ENCODE measurements at places on chromosomes 6 and 20.

GRCh38 chr6:144383336-144383735, 98.2 kb downstream of the UTRN start:
- DNase-seq, result no peak

DNA sequence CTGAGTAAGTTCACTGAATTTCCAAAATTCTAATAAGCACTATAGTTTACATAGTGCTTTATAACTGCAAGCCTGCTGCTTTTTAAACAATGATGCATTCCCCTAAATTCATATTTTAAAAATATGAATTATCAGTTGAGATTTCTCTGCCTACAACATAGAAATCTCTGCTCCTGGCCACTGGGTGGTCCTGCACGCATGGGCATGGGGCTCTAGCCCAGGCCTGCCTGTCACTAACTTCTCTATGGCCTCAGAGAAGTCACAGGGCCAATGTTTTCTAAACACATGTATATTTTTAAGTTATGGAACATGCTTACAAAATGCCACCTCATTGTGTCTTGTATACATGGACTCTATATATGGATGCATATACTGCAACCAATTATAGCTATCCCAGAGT, 211.0 kb downstream of the FOXC1 start:
- no peak for DNase-seq

DNA sequence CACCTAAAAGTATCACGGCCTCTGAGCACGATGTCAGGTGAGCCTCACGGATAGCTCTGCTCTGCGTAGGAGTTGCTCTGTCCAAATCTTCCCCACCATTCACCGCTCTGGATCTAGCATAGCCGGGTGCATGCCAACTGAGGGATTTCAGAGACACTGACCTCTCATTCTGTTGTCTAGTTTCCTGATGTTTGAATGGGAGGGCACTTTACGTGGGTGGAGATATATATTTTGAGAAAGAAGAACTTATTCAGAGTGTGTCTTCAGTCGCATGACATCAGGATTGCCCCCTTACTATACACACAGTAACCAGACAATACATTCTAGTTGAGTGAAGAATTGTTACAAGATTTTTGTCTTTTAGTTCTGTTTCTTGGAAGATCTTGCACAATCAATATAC, 96.5 kb upstream of the CITED2 start:
- DNase-seq, result no peak

DNA sequence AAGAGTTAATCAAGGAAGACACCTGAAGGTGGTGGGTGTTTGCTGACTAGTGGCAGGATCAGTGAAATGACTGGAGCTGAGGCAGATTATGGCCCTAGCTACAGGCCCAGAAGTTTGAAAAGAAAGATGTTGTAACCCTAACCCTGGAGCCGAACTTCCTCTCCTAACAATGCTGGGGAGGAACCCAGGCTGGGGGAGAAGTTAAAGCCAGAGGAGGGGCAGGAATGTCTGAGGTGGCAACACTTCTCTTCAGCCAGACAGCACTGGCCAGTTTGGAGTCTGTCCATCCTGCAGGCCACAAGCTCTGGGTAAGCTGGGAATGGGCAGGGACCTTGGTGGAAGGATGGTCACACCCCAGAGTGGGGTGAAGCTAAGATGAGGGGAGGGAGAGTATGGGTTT, at the start of gene LST1:
LST1 (plus strand) TSS at position 270 of the 400 bp plus-strand sequence. CDS start 1,023 bp downstream, outside the sequence.
- no peak for DNase-seq

Measured in NCI-H1436 (cell line).